ENCODE measurements at places on chromosomes 6 and 20. TPM values are rescaled to one million over a fixed set of nuclear protein-coding genes. Genes with fewer than 3 reads are reported as not detected.

DNA sequence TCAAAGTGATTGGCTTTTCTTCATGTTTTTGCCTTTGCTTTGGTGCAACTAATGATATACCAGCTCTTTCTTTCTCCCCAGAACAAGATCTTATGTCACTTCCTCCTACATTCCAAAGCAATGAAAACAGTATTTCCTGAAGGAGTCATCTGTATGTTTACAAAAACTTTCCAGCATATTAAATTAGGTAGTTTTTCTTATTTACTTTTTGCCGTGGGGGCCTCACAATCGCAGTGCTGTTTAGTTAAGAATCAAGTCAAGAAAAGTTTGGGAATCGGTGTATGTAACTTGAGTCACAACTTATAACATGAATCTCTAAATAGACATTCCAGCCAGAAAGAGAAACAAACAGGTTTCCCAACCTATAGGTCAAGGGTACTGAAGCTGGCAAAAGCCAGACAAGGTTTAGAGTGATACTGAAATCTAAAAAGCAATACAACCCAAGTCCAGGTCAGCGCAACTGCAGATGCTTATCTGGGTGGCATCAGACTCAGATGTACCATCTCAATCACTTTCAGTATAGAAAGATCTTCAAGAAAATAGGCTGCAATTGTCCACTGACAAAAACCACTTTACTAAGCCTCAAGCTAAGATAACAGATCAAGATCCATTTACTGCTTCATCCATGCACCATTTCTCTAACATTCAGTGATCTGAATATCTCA lies 63.6 kb downstream of the IPCEF1 start:
- no peak for DNase-seq

DNA sequence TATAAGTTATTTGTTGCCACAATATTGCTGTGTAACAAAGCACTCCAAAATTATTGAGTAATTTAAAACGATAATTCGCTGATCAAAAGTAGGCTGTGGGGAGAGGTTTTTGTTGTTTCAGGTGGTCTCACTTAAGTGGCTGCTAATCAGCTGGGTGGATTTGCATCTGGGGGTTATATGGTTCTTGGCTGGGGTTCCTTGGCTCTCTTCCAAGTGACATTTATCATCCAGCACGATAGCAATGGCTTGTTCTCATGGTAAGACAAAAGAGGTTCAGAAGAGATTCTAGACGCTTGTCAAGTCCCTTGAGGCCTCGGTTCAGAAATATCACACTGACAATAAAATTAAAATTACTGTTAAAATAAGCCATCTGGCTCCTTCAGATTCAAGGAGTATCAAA lies 1648.8 kb downstream of the GRIK2 start:
- no peak for DNase-seq

The ARFGEF3 gene
- 7.4 TPM for total RNA-seq

DNA sequence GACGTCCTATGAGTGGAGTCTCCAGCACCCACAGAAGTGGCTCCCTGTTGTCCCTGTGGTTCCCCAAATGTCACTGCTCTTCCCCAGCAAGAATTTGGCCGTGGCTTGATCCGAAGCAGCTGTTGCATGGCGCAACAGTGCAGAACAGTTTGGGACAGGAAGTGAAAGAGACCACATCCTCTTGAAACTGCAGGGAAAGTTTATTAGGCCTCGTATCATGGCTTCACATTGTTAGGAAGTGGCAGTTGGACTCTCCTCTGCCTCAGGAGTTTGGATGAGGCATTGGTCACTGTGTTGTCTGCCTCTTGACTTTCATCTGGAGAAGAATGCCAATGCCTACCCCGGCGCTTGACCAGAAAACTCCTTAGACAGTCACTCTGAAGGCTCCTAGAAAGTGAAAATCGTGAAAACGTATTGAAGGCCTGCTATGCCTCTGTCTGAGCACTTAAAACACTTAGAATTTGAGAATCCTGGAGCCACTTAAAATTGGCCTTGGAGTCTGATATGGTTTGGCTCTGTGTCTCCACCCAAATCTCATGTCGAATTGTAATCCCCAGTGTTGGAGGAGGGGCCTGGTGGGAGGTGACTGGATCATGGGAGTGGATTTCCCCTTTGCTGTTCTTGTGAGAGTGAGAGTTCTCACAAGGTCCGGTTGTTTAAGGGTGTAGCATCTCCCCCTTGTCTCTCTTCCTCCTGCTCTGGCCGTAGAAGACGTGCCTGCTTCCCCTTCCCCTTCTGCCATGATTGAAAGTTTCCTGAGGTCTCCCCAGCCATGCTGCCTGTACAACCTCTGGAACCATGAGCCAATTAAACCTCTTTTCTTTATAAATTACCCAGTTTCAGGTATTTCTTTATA lies 334.9 kb upstream of the JARID2 start:
- DNase-seq, result no peak

GRCh38 chr20:32885952-32886351 lies 27.2 kb downstream of the EFCAB8 start:
- DNase-seq, result no peak

The PBOV1 gene
- total RNA-seq, result not detected

The COL21A1 gene
- total RNA-seq, result 31.4 TPM

DNA sequence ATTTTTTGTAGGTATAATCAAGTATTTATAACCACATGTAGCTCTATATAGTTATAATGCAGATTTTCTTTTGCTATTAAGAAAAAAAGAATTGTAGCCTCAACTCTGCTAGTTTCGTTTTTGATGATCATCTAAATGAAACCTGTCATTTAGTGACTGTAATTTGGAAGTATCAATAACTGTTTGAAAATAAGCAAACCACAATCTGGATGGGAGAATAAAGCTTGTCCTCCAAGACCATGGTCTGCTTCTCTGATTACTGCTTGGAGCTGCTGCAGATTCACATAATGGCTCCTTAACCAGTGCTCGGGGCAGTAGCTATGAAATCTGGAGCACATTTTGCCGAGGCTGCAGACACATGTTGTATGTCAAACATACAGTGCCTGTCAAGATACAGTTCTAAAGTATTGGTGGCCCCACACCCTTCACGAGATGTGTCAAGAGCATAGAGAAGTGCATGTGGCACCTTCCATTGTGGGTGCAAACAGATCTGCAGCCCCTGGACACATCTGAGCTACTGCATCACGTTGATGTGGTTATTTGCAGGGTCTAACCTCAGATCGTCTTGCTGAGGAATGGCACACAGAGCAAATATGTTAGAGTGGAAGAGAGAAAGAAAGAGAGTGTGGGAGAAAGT lies 255.7 kb upstream of the SUPT3H start:
- DNase-seq, result no peak

The CCN2 gene
- total RNA-seq, result 176 TPM

GRCh38 chr20:63580796-63581461 lies 6.9 kb upstream of the HELZ2 start:
- no peak for DNase-seq

The UBR2 gene
- total RNA-seq, result 40.9 TPM

The RIPPLY2 gene
- 0.80 TPM for total RNA-seq

GRCh38 chr6:49906526-49906925 lies 40.2 kb upstream of the CRISP1 start:
- DNase-seq, result no peak

DNA sequence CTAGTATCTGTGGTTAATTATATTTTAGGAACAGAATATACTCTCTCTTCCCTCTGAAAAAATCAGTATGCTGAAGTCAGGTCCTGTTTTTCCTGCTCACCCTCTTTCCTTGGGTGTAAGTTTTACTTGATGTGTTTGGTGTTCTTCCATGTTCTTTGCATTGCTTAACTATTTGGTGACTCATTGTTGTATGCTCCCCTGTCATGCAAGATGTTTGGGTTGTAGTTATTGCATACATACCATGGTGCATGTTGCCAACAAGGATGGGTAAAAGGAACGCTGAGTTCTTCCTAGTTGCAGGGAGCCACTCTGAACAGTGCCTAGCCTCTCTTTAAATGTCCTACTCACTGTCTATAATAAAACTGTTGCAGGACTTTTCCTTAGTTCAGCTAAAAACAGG lies 207.9 kb upstream of the LAMP5 start:
- DNase-seq, result no peak

The AAR2 gene
- 23.0 TPM for total RNA-seq

DNA sequence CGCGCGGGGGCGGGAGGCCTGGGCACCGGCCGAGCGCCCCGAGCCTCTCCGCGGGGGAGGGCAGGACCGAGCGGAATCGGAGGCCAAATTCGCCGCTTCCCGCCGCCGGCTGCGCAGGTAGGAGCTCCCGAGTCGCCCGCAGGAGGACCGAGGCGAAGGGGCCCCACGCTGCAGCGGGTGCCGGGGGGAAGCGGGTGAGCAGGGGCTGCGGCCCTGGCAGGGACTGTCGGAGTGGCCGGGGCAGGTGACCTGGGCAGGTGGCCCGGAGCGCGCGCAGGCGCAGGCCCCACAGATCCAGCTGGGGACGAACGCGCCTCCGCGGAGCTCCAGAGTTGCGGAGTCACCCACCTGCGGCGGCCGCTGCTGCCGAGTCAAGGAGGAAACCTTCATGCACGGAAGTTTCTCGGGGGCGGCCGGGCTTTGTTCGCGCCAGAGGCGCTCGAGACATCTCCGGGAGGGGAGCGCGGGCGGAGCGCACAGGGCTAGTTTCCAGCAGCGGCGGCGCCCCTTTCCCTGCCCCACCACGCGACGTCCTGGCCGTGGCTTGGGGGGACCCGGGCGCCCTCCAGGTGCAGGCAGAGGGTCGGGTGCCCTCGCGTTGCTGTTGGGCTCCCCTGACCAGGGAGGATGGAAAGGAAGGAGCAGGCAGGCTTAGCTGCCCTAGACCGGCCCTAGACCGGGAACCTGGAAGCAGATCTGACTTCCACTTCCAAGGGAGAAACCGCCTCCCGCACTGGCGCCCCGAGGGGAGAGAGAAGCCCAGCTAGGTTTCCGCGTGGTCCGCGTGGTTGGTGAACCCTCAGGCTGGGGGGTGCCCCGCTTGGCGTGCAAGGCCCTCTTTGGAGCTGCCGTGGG lies 590 bp downstream of the SLCO4A1 start:
- no peak for DNase-seq

GRCh38 chr20:4465855-4466545 lies 255.7 kb upstream of the PRND start:
- no peak for DNase-seq

GRCh38 chr6:40485300-40485699 lies 101.9 kb downstream of the LRFN2 start:
- no peak for DNase-seq

DNA sequence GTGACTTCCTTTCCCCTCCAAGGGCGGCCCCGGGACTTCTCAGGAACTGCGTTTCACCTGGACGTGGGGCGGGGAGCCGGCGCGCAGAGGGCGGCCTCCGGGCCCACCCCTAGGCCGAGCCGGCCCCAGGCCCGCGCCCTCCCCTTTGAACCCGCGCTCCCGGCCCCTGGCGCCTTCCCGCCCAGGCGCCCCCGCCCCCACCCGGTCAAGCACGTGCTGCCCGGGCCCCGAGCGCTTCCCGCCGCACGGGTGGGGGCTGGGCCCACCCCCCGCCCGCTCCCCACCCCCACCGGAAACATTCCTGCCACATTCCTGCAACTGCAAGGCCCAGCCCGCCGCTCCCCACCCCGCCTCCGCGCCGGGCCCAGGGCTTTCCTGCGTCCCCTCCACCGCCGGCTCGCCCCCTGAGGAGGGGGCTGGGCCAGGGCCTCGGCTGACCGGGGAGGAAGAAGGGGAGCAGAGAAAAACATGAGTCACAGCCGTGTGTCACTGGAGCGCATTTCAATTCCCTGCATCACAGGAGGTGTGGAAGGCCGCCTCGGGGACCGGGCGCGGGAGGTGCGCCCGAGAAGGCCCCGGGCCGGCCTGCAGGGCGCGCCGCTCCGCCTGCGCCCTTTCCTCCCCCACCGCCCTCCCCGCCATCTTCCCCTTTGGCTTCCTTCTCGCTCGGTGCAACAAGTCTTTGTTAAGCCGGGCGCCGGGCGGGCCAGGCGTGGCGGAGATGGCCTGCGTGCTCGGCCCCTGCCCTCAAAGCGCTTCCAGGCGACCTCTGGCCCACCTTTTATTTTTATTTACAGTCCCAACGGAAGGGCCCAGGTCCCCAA lies 1.2 kb upstream of the HMGA1 start:
- no peak for DNase-seq

DNA sequence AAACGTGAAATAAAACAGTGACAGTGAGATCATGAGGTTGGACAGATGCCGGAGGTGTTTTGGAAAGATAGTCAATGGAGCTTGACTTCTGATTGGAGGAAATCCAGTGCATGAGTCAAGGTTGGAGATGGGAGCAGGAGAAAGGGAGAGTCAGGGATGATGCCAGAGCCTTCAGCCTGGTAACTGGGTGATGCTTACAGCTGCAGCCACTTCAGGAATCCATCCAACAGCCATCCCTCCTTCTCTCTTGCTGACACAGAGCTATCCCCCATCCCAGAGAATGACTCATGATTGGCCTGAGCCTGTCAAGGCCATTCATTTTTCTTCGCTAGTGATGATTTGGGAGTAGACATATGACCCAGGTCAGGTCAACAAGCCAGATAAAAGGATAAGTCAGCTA lies 112.8 kb downstream of the SAMD5 start:
- DNase-seq, result no peak

- DNase-seq, result no peak
Observed at GRCh38 chr20:62740286-62741141, 31.9 kb downstream of the NTSR1 start.
